RPMI7951 (cell line): ENCODE measurements at places on chromosomes 4 and X. TPM values are rescaled to one million over a fixed set of nuclear protein-coding genes. Genes with fewer than 3 reads are reported as not detected.
A peak's percentile ranks its signal among the peaks of the same experiment; 100 is the strongest.

GRCh38 chrX:46573892-46574773 is 568 bp downstream of the CHST7 start:
- peak; percentile 57 for DNase-seq

DNA sequence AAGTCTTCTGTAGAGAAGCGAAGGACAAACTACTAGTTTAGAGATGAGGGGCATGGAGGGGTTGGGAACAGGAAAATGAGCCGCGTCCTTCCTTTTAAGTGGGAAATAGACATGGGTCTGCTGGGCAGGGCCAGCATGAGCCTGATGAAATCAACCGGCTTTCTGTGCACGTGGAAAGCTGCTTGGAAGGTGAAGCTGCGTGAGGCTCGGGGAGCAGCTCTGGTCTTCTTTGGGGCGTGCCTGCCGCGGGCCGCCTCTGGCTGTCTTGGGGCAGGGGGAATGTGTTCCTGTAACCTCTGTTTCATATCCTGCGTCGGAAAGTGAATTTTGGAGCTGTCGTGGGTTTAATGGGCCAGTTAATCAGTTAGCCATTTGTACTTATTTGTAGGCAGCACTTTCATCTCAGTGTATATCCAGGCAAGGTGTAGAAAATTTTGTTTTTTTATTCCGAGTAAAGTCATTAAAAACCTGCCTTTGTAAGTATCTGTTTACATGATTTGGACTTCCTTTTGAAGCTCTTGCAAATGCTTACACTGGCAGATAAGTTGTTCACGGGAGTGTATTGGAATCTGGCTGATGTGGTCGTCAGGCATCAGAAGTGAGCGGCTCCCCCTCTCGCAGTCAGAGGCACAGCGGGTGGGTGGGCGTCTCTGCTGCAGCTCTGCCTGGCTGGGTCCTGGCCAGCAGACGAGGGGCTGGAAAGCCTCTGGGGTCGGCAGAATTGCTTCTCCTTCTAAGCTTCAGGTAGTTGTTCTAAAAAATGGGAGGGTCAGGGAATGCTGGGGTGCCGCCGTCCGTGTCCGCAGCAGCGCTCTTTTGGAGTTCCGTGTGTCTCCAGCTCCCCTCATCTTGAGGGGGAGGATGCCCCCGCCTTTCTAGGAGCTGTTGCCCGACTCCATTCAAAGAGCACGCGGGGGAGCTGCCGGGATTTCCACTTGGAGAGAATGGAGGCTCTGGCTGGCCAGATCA is 70.5 kb upstream of the HGFAC start:
- no peak for DNase-seq

DNA sequence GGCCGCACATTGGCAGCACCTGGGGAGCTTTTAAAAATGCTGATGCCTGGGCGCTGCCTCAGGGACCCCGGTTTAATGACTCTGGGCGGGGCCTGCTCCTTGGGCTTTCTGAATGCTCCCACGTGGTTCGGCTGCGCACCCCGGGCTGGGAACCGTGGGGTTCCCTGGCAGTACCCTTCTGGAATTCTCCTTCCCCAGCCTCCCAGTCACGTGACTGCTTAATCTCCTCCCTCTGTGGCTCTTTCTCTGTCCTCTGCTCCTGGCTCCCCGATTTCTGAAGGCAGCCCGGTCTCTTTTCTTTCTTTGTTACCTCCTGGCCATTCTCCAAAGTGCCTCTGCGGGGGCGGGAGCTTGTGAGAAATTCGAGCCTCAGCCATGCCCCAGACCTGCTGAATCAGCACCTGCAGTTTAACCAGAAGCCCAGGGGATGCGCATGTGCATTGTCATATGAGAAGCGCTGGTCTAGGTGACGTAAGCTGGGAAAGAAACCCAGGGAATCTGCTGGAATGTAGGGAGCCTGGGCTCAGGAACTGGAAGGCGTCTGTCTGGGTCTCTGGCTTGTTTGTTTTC is 16.6 kb downstream of the CLCN4 start:
- no peak for DNase-seq

DNA sequence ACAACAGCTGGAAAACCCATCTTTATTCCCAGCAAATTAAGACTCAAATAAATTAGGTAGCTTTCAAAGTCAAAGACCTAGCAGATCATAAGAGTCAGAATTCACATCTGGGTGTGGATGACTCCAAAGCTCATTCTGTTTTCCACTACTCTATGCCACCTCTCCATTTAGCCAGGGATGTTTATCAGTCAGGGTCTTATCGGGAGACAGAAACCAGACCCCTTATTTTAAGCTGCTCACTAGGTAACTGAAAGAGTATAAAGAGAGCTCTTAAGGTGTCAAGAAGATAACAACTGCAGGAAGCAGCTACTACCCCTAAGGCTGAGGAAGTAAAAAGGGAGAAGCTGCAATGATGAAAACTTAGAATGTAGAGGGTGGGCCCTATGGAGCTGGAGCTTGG is 333.7 kb upstream of the KLF3 start:
- no peak for DNase-seq

GRCh38 chr4:742742-743311 is 37.2 kb downstream of the PCGF3 start:
- peak; percentile 28 for DNase-seq

GRCh38 chr4:160265836-160266235 is 1163.0 kb downstream of the RAPGEF2 start:
- DNase-seq = no peak

CT45A5 gene
- total RNA-seq = 0.29 TPM in 1 of 2 replicates, not detected in the other

RAB33A gene
- 1.6 and 2.0 TPM in 2 replicates for total RNA-seq

DNA sequence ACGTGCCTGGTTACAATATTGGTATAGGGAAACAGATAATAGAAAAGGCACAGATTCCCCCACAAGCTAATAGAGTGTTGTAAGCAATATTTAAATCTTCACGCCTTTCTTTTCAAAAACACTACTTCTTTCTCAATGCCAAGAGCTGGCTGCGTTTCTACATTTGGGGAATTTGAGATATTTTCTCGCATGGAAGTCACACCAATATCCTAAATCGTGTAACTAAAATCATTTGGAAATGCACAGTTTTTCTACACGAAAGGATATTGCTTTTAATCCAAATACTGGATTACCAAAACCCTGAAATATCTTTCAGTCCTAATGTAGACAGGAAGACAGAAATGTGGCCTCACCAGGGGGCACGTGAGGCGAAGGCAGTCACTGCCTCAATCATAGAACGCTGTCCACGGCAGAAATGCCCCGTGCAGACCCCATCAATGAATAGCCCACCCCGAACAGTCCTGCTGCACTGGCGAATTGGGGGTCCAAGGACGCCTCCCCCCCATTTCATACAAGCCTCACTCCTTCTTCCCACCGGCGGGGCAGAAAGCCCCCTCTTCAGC is 106.6 kb downstream of the NSUN7 start:
- DNase-seq = no peak

TCEANC gene
- 0.88 and 1.7 TPM in 2 replicates for total RNA-seq

ABCE1 gene
- total RNA-seq = 163 and 196 TPM in 2 replicates

DNA sequence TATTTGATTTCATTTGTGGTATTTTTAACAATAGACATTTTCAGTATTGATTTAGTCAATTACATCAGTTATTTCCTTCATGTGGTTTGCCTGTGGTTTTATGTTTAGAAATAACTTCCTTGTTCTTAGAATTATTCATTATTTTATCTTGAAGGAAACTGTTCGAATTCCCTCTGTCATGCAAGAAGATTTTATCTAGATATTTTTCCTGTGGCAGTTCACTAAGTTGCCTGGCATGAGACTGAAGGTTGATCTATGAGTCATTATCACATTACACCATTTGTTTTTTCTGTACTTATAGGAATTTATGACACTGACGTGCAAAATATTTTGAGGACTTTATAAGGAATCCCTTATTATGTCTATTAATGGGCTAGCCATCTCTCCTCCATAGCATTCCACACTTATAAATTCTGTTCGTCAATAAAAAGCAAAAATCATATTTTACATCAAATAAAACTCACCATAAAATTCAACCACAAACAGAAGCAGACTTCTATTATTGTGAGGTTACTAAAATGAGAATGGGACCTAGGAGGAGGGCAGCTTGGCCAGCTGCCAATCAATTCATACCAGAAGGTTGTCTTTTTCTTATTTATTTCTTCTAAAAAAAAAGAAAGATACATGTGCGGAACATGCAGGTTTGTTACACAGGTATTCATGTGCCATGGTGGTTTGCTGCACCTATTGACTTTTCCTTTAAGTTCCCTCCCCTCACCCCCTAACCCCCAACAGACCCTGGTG is 179.0 kb downstream of the KCNIP4 start:
- DNase-seq = peak; percentile 42

PCDH19 gene
- total RNA-seq = not detected in 2 replicates

DNA sequence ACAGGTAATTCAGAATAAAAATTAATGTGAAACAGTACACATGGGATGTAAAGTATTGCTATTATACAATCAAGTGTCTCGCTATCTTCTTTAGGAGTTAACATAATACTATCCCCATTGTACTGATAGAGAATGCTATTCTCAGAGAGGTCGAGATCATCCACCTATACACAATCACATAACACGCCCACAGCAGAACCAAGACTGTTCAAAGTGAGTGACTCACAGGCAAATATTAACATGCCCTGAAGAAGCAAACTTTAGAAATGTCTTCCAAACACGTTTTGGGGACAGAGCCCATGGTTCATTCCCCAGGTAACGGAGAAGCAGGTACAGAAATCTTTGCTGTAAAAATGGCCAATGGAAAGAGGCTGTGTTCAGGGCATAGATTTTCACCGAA is 50.1 kb upstream of the PHKA2 start:
- DNase-seq = no peak

DNA sequence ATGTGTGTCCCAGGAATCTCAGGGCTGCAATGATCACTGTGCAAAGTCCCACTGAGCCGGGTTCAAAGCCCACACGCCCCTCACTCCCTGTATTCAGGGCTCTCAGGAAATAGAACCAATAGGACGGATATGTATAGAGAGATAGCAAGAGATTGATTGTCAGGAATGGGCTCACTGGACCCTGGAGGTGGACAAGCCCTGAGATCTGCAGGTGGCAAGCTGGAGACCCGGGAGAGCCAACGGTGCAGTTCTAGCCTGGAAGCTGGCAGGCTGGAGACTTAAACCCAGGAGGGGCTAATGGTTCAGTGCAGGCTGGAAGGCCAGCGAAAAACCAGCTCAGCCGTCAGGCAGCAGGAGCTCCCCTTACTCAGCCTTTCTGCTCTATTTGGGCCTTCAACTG is 52.8 kb upstream of the ADRA2C start:
- DNase-seq = no peak

DNA sequence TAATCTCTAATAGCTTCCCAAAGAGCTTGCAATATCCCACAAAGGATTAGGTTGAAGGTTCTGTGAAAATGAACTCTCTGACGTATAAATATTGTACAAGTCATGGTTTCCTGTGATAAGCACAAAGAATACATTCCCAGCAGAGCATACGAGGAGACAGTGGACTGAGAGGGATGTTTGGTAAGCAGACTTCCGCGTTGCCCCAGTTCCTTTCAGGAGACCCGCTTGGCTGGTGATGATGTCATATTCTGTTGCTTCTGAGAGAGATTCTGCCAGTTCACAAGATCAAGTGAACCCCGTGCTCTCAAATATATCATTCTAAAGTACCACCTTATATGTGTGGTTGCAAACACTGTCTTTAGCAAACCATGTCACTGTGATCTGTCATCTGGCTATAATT is 323.9 kb upstream of the CASK start:
- peak; percentile 3 for DNase-seq

DNA sequence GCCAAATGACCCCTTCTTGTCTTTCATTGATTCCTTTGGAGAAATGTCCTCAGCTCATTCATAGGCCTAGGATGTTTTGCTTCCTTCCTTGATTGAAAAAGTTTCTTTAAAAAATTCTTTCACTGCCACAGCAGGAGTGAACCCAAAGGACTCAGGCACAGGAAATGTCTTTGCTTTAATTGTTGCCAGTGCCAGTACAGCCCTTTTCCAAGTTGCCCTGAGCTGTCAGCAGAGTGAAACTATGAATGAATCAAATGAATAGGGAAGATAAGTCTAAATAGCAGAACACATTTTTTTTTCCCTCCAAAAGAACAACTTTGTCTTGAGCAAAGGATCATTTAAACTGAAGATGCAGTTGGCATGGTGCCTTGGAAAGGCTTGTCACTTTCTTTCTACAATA is 63.8 kb upstream of the SLC4A4 start:
- DNase-seq = no peak

DNA sequence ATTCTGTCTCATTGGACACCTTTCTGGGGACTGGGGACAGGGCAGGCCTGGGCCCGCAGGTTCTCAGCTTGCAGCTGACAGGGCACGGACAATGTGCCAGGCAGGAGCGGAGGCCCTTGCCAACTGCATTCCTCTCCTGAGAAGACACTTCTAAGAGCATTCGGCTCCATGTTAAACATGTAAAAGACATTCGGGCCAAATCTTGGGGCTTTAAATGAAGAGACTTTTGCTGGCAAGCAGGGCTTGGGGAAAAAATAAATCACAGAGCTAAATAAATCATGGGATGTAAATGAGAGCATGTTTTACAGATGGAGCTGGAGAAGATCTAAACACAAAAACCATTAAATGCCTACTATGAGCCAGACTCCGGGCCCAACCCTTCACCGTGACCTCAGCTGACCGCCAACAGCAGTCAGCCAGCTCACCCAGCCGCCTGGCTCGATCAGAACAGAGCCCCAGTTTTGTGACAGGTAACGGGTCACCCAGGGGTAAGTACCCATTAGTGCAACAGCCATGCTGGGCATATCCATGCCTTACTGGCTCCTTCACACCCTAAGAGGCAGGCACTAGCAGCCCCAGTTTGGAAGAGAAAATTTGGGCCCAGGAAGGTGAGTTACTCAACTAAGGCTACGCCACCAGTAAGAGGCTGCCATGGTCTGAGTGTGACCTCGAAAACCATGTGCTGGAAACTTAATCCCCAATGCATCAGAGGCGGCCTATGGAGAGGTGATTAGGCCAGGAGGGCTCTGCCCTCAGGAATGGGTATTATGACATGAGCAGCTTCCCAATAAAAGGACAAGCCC is 14.7 kb downstream of the WDR1 start:
- no peak for DNase-seq

DNA sequence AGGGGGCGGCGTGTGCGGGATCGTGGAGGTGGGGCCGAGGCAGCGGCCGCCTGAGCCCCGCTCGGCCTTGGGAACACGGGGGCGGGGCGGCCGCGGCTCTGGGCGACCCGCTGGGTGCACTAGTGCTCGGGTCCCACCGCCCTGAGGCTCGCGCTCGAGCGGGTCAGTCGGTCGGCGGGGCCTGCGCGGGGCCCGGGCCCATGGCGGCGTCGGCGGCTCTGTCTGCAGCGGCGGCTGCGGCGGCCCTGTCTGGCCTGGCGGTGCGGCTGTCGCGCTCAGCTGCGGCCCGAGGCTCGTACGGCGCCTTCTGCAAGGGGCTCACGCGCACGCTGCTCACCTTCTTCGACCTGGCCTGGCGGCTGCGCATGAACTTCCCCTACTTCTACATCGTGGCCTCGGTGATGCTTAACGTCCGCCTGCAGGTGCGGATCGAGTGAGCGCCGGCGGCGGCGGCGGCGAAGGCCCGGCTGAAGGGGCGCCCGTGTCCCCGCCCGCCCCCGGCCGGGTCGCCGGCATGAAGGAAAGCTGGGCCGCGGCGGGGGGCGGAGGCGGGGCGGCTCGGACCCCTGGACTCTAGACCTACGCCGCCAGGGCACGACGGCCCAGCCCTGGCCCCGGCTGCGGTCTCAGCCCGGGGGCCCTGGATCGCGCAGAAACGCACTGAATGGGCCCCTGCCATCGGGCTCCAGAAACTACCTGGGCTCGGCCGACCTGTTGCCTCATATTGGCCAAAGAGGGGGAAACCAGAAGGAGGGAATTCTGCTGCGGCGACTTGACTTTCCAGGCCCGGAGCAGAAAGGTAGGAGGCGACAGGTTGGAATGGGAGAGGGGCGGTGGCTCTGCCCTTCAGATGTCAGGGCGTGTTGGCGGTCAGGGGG is at the start of gene SMIM10L2A:
Gene SMIM10L2A (plus strand): TSS at position 13 of the 878 bp plus-strand sequence. CDS start 188 bp downstream, at position 201.
- no peak for DNase-seq

- no peak for DNase-seq
Observed at GRCh38 chr4:60822986-60823385, 377.1 kb upstream of the ADGRL3 start.
